Activated T-cell treated with anti-CD3 and anti-CD28 coated beads for 1 hour (primary cell): ENCODE measurements at places on chromosomes 13 and 19.
A peak's percentile ranks its signal among the peaks of the same experiment; 100 is the strongest.

DNA sequence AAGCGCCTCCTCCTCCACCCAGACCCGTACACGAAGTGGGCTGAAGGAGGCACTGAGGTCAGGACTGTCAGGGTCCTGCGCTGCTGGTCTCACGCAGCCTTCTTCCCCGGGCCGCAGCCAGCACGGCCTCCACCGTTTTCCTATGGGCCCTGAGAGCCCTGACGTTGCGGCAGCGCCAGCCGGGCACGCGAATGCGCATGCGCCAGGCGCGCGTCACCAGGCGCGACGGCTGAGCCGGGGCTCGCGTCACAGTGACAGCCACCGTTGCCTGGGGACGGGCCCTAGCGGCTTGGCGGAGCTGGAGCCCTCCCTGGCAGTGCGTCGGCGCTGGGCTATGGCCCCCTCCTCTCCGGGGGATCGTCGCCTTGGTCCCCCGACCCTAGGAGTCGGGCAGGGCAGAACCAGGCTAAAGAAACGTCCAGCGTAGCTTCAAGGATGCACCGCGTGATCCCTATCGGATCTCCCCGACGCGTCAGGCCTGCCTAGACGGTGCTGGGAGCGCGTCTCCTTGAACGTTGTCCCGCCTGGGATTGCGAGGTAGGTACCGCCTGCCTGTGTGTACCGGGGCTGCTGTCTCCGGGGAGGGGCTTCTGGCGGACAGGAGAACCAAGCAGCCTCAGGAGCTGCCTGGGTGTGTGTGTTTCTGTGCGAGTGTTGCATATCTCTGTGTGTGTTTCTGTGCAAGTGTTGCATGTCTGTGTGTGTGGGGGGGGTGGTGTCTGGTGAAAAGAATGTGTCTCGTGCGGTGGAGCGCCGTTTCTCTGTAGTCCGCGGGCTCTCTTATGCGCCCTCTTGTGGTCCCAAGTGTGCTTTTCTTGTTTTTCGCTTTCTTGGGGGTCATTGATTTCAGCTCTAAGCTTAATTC, 43.2 kb downstream of the ZNF571 start:
- peak; percentile 7 for DNase-seq

- DNase-seq, result no peak
Observed at GRCh38 chr19:6524311-6524710, 6.5 kb upstream of the TNFSF9 start.

- no peak for DNase-seq
Observed at GRCh38 chr19:12675940-12676339, 5.7 kb downstream of the DHPS start.

DNA sequence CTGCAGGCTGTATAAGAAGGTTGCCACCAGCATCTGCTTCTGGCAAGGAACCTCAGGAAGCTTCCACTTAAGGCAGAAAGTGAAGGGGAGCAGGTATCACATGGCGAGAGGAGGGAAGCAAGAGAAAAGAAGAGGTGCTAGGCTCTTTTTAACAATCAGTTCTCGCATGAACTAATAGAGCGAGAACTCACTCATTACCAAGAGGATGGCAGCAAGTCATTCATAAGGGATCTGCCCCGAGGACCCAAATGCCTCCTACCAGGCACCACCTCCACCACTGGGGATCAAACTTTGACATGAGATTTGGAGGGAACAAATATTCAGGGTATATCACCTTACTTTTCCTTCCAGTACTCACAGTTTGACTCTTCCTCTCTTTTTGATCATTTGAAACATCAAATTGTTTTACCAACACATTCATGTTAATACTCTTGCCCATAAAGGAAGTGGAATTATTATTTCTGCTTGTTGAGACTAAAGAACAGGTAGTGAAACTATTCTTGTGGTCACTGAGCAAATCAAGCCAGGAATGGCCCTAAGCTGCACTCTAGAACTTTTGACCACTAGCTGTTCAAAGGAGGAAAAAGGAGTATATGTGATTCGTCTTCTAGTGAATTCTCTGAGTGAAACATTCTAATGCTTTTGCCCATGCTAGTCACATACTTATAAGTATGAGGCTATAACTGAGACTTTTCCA, 45.0 kb downstream of the LACC1 start:
- DNase-seq, result no peak

GRCh38 chr13:21800837-21801616, 130.2 kb downstream of the FGF9 start:
- no peak for DNase-seq

GRCh38 chr19:11530432-11530831, 1.5 kb upstream of the ECSIT start:
- no peak for DNase-seq

GRCh38 chr13:32202268-32202667, 112.9 kb downstream of the ZAR1L start:
- no peak for DNase-seq

GRCh38 chr19:28449803-28450202, 763.1 kb downstream of the UQCRFS1 start:
- no peak for DNase-seq

- peak; percentile 4 for DNase-seq
Observed at GRCh38 chr19:34733266-34733745, 737 bp upstream of the ZNF181 start.

- DNase-seq, result no peak
Observed at GRCh38 chr13:43487461-43487860, 299.3 kb downstream of the ENOX1 start.

- DNase-seq, result peak; percentile 18
Observed at GRCh38 chr19:49057636-49058234, at the start of gene CGB7. CGB7 (minus strand) TSS chr19:49057749; CDS start chr19:49055375, 2,374 bp downstream.
